Nucleus accumbens (tissue), 56 donors: ENCODE measurements at places on chromosomes 5 and 9.

- no peak for DNase-seq
Observed at GRCh38 chr9:133955821-133956411, 36.2 kb downstream of the VAV2 start.

DNA sequence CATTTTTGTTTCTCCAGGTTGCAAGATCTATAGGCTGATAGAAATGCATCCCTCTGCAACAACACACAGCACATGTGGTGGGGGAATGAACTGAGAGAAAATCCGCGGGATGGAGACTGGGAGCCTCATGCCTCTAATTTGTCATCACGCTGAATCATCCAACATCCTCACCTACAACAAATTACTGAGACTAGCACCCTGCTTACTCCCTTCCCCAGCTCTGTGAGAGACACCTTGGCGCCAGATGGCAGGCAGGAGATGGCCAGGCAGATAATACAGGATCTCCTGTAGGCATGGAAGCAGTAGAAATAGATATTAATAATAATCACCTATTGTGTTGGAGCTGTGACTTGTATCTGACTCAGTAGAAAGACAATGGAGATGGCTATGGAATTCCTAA lies 276.9 kb downstream of the SEMA5A start:
- DNase-seq, result no peak

DNA sequence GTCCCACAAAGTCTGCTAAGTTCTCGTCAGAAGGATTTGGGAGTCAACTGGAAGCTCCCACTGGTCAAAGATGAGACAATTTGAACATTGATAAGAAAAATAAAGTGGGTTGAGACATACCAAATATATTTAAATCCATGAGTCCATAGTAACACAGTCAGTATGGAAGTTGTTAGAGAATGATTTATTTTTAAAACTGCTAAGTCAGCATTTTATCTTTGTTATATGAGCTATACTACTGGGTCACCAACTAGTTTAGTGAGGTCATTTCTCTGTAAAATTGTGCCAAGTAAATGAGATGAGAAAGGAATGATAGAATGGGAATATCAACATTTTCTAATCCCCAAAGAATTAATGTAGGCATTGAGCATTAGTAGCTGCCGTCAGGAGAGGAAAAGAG lies 60.2 kb downstream of the UHRF2 start:
- no peak for DNase-seq

DNA sequence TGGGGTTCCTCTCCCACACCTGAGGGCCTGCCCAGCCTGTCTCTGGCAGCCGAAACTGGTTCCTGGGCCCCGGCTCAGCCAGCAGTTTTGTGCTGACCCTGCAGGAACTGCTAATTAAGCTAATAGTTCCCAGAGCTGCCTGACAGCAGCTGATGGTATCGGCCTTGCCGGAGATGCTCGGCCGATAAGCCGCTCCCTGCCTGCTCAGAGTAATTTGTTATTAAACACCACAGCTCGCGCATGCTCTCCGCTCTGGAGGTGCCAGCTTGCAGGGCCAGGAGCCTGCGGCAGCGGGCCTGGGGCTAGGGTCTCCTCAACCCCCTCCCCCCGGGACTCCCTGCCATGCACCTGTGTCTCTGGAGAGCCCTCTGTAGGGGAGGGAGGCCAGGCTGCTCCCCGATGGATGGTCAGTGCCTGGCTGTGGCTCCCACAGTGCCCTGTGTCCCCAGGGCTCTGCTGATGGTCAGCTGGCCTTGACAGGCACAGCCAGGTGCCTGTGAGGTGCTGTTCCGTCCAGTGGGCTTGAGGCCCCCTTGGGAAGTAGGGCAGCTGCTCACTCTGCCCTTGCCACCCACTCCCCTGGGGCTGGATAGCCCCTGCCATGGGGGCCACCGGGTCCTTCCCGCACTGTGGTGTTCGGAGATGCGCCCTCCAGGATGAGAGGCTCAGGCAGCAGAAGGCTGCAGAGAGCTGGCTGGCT lies 41.7 kb downstream of the RXRA start:
- no peak for DNase-seq

DNA sequence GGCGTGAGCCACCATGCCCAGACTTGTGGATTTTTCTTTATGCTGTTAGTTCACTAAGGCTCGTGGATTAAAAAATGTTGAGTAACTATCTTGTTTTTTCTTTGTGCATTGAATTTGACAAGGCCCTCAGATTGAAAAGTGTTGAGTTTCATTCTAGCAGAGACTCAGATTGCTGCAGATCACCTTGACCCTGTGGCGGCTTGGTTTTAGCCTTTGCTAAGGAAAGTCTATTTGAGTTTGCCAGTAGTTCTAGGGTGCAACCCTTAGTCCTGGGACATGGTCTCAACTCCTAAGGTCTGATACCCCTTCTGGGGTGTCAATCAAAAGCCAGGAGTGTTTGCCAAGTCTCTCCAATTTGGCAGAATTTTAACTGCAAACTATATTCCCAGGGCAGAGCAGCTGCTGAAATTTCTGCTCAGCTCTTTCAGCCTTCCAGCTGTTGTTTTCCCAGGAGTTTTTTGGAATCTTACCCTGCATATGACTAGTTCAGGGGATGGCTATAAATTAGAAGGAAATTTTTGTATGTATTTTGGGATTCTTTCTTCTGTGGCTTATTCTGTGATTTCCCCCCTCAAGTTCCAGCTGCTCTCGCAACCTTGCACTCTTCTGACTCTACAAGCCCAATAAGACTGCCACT lies 84.3 kb upstream of the HAND1 start:
- no peak for DNase-seq

DNA sequence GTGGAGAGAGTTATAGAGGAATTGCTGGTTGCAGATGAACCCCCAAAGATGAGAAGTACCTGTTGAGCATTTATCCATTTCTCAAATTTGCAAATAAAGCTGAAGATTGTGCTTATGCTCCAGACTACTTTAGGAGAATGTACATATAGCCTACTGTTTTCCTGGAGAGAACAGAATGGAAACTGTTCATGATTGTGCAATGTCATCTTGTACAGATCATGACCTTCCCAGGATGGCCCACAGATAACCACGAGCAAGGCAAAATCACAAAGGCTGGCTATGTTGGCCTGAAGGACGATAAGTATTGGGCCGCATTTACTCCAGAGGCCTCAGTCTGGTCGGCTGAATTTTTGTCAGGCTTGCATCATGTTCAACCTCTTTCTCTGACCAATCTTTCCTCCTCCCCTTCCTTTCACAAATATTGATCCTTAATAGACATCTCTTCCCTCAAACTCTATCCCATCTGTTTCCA lies 28.5 kb upstream of the RICTOR start:
- DNase-seq, result no peak

GRCh38 chr9:83019246-83019645 lies 43.7 kb downstream of the RASEF start:
- no peak for DNase-seq

GRCh38 chr5:138438724-138439476 lies at the start of gene REEP2:
Gene REEP2, plus strand, starts transcription at chr5:138439057. Its CDS starts 152 bp downstream, at chr5:138439209.
- DNase-seq, result no peak

- DNase-seq, result no peak
Observed at GRCh38 chr5:137014731-137015130, 484.4 kb downstream of the SPOCK1 start.

GRCh38 chr9:18601956-18602355 lies 128.0 kb downstream of the ADAMTSL1 start:
- DNase-seq, result no peak

DNA sequence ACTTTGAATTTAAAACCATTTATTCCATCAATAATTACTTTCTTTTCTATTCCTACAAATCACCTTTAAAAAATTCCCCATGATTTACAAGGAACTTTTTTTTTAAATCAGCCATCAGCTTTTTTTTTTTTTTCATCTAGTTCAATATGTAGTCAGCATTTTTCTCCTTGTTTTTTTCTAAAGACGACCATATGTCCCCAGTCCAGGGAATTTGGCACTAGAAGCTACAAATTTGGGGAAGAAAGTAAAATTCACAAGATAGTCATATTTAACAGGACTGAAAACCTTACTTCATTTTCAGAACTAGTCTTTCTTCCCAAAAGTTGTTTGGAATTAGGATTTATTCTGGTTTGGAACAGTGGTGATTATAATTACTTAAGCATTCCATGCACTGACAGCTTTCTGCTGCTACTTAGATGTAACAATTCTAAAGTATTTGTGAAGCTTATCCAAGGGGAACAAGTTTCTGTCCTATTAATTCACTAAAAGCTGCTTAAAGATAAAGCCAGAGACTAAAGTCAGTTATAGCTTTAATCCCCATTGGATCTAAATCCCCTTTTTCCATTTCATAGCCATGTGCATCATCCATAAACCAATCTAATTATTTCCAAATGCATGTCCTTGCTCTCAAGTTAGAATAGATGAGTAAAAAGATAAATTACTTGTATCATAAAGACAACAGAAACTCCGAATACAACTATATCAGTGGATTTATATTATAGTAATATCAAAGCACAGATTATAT lies 7.4 kb upstream of the SNCAIP start:
- no peak for DNase-seq

- DNase-seq, result no peak
Observed at GRCh38 chr5:94064025-94064424, 322.6 kb upstream of the POU5F2 start.

- no peak for DNase-seq
Observed at GRCh38 chr5:59856358-59856757, 37.2 kb downstream of the PDE4D start.

DNA sequence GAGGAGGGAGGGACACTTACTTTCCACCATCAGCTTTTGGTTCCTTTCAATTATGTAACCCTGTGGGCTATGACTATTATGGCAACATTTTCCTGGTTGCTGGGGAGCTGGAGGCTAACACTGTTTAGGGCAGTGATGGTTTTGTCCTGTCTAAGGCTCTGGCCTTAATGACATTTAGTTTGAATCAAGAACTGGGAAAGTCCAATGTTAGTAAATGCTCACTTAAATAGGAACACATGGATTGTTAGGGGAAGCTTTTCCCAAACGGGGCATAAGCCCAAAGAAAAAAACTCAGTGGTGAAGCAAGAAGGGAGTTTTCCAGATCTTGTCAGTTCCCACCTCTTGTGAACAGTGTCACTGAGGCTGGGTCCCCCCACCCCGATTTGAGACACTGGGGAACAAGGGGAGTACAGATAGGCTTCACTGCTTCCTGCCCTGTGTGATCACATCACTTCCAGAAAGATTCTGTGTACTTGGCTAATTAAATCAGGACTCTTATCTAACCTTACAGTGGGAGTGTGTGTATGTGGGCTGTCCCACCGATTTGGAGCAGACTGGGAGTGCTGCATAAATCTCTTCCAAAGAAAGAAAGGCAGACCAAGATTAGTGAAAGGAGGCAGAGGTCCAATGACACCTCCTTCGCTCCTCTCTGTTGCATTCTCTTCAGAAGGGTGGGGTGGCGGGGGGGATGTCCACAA lies 206.4 kb downstream of the PTTG1 start:
- DNase-seq, result no peak

DNA sequence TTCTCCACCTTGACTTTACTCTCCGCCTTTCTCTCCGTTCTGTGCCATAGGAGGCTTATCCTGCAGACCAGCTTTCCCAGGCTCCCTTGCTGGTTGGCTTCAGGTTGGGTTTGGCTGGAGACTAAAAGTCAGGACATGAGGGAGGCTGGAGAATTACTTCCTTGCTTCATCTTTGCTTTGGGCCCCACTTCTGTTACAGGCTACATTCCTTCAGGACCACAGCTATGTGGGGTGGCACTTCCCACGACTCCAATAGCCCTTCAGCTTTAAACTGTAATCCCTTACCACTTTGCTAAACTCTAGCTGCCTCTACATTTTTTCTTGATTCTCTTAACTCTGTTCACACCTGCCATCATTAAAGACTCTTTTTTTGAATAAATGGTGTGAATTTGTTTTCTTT lies 186.7 kb upstream of the NR4A3 start:
- no peak for DNase-seq

DNA sequence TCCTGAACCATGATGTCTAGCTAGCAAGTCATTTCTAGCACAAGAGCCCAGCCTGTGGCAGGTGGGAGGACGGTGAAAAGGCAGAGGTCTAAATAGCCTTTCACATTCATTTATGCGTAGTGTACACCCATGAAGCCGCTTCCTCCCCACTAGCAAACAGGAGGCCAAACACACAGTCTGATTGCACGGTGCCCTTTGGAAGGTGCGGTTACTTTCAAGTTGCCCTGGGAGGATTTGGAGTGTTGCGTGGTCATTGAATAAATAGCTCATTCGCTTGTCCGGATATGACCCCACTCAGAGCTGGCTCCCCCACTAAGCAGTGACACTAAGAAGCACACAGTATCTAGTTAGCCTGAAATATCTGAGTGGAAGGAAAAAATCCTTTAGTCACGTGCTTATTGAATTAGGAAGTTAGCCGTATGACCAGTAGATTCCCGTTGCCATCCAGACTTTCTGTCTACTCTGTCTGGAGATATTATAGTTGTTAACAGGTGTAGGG lies 664 bp upstream of the ARSB start:
- DNase-seq, result peak; percentile 28

DNA sequence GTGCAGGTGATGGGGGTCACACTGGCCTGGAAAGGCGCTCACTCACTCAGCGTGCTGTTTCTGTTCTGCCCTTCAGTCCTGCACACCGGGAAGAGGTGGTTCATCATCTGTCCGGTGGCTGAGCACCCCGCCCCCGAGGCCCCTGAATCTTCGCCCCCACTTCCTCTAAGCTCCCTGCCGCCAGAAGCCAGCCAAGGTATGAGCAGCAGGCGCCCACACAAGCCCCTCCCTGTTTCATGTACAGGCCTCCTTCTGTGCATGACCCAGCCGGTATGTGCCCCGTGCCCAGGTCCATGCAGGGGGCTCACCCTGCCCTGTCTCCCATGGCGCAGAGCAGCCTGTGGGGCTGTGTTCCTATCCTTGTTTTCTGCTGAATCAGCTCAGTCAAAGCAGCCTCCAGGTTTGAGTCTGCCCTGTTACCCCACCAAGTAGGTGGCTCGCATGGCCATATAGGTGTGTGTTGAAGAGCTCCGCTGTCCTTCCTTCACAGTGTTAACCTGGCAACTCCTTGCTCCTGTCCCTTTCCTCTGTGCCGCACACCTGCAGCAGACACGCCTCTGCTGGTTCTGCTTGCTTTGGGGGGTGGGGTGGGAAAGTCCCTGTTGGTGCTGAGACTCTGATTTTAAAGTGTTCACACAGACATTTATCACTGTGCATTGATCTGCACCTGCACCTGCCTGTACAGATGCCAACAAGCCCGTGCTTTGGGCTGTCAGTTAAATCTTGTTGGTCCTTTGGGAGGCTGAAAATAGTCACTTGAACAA lies 84.8 kb downstream of the WNK2 start:
- no peak for DNase-seq

DNA sequence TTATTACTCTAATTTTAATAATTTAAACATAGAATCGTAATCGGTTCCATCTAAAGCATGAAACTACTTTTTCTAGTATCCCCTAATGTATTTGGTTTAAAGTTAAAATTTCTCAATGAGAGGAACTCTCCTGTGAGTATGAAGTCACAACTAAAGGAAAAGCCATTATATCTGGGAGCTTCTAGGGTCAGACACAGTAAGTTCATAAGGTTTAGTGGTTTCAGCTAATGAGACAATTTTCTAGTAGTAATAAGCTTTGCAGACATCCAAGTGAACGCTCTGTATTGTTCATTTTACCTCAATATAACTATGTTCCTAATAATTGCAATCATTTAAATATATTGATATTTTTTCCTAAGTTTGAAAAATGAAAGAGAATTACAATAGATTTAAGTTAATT lies 364.4 kb upstream of the CDH9 start:
- no peak for DNase-seq
